Ascending aorta (tissue), 2 donors: ENCODE measurements at places on chromosomes 13 and 19. TPM values are rescaled to one million over a fixed set of nuclear protein-coding genes. Genes with fewer than 3 reads are reported as not detected.

- no peaks in the 10 kb centered on the region for H3K27me3 ChIP-seq
- H3K4me3 ChIP-seq = no peak overlapping the region
- no peaks in the 10 kb centered on the region for H3K36me3 ChIP-seq
Observed at GRCh38 chr13:30520571-30520970, 54.8 kb upstream of the HMGB1 start.

DNA sequence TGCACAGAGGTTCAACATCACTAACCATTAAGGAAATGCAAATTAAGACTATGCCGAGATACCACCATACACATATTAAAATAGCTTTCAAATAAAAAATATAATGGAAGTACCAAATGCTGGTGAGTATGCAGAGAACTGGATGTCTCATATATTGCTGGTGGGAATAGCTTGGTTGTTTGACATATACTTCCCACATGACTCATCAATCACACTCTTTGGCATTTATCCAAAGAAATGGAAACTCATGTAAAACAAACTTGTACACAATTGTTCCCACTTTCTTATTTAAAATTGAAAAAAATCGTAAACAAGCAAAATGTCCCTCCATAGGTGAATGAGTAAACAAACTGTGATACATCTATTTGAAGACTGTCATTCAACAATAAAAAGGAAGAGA is 982.6 kb upstream of the ATXN8OS start:
- no peak overlapping the region for H3K4me3 ChIP-seq
- H3K27me3 ChIP-seq = no peaks in the 10 kb centered on the region
- no peaks in the 10 kb centered on the region for H3K4me1 ChIP-seq
- H3K27ac ChIP-seq = no peak overlapping the region

GRCh38 chr19:18450931-18451836 is 13.3 kb upstream of the ISYNA1 start:
- H3K4me1 ChIP-seq = peaks cover 7% of the 10 kb centered on the region
- peaks cover 52% of the 10 kb centered on the region for H3K36me3 ChIP-seq
- no peaks in the 10 kb centered on the region for H3K27me3 ChIP-seq
- H3K4me3 ChIP-seq = no peak overlapping the region
- H3K27ac ChIP-seq = no peak overlapping the region

DNA sequence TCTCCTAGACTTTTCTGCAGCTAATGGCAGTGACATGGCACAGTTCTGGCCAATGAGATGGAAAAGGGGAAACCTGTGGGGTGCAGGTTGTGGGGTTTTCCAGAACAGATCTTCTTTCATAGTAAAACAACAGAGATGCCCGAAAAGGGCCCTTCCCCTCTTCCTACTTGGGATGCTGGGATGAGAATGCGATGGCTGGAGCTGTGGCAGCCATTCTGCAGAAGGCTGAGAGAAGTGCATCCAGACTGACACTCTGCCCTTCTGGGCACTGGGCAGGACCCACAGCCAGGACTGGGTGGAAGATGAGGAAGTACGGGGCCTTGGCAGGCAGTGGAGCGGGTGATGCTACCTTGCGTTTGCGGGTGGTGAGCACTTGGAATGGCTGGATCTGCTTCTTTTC is 16.9 kb upstream of the PLA2G4C start:
- no peaks in the 10 kb centered on the region for H3K27me3 ChIP-seq
- H3K36me3 ChIP-seq = peaks cover 16% of the 10 kb centered on the region
- no peak for DNase-seq

The LYL1 gene
- 46.7 TPM for total RNA-seq

DNA sequence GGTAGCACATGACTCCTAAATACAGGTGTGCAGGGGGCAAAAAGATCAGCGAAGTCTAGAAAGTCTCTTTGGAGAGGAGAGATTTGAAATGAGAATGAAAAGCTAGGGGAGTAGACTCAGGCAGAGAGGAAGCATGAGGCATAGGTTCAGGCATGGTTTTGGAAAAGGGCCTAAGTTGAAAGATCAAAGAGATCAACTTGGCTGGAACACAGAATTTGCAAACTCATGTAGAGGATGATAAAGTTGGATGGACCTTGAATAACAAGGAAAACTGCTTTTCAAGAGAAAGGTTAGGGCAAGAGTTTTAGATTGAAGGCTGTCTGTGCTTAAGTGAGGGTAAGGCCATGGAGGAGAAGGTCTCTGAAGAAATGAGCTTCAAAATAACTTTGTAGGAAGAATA is 47.4 kb upstream of the UBAC2 start:
- H3K4me3 ChIP-seq = no peak overlapping the region
- no peaks in the 10 kb centered on the region for H3K27me3 ChIP-seq
- no peak overlapping the region for H3K27ac ChIP-seq

DNA sequence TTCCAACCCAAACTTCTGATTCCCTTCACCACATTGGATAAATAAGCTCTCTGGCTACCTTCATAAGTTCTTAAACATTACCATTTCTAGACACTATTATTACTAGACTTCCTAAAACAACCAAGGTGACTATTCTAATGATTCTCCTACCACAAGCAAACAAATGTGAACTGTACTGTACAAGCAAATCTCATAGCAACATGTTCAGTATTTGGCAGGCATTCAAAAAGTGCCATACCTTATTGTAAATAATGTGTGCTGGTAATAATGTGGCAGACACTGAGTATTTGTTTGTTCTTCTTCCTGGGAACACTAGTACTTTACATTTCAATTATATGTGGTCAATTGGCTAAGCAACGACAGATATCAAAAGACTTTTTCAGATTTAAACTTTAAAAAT is 986.0 kb upstream of the SPRY2 start:
- no peak for DNase-seq
- no peaks in the 10 kb centered on the region for H3K27me3 ChIP-seq
- no peaks in the 10 kb centered on the region for H3K4me1 ChIP-seq
- H3K4me3 ChIP-seq = no peak overlapping the region

DNA sequence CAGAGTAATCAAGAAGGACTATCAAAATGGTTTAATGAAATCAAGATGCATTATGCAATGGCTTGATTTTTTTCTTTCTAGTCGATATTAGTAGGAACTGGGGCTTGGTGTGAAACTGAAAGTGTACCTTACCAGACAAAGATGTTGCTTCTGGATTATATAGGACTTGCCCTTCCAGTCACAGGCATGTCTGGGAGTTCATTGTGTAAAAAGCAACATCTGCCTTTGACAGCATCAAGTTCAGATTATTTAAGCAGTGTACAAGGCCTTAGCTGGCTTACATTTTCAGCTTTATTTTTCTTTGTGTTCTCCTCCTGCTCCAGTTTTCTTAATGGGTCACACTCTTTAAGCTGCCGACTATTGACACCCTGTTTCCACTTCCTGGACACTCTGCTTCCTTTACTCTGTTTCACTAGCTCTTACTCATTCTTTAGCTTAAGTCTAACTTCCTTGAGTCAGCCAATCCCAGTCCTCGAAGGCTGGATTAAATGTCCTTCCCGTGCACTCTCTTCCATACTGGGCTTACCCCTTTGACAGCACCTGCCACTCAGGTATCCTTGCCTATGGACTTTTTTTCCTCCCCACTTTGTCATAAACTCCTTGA is 29.4 kb upstream of the OLFM4 start:
- no peak overlapping the region for H3K4me3 ChIP-seq
- no peaks in the 10 kb centered on the region for H3K4me1 ChIP-seq
- no peaks in the 10 kb centered on the region for H3K27me3 ChIP-seq
- DNase-seq = no peak
- no peaks in the 10 kb centered on the region for H3K36me3 ChIP-seq

DNA sequence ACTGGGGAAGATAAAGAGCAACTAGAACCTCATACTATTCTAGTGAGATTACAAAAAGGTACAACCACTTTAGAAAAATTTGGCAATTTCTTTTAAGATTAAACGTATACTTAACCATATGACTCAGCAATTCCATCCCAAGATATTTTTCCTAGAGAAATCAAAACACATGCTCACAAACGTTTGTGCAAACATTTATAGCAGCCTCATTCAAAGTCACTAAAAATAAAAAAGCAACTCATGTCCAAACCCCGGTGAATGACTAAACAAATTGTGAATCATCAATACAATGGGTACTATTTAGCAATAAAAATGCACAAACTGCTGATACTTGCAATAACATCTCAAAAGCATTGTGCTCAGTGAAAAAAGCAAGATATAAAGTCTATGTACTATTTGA is 121.5 kb downstream of the FRY start:
- H3K36me3 ChIP-seq = no peaks in the 10 kb centered on the region
- peak overlapping the region; percentile 60 for H3K27ac ChIP-seq
- no peak overlapping the region for H3K4me3 ChIP-seq
- no peaks in the 10 kb centered on the region for H3K27me3 ChIP-seq
- H3K4me1 ChIP-seq = no peaks in the 10 kb centered on the region

- no peak overlapping the region for H3K4me3 ChIP-seq
- no peaks in the 10 kb centered on the region for H3K4me1 ChIP-seq
- no peak overlapping the region for H3K27ac ChIP-seq
- DNase-seq = no peak
- no peaks in the 10 kb centered on the region for H3K27me3 ChIP-seq
Observed at GRCh38 chr19:28640506-28640905, 572.4 kb downstream of the UQCRFS1 start.
